Stimulated activated CD4-positive, alpha-beta T cell treated with anti-CD3 and anti-CD28 coated beads, Interleukin-12 subunit alpha, Interleukin-12 subunit beta, amount 100 ng/mL, for 48 hours (primary cell): ENCODE measurements at places on chromosomes 5 and 9.

- peak; percentile 46 for DNase-seq
These were observed 813 bp downstream of the GNAQ start for GRCh38 chr9:78030553-78031443.

DNA sequence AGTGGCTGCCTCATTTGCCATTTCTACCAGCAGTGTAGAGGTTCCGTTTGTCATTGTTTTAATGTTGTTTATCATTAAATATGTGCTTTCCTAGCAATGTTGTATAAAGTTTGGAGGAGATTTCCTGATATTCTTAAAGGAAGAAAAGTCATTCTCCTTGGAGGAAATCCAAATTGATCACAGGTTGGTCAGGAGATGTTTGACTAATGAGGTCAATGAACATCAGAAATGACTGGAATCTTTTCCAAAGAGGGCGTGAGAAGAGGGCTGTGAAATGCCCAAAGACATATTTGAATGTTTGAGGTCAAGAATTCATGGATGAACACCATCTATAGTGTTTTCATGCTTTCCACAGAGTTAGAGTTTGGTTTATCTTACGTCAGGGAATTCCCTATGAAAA is 471.3 kb downstream of the MAT2B start:
- no peak for DNase-seq

GRCh38 chr5:95782181-95782580 is 40.3 kb downstream of the GLRX start:
- DNase-seq = no peak

DNA sequence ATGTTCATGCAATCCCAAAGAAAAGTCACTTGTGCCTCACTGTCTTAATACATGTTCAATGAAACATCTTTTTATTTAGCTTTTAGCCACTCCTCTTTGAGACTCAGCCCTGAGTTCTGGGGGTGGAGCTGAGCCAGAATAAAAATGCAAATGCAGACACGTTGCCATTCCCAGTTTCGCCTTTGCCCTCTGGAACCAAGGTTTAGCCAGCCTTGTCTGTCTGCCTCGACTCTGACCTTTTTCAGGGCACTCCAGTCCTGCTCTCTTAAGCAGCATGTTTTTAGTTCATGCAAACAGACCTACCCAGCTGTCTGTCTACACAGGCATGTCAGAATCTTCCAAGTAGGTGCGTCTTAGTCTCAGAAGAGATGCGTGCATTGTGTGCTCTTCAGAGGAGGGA is 82.2 kb upstream of the RANBP3L start:
- DNase-seq = no peak

DNA sequence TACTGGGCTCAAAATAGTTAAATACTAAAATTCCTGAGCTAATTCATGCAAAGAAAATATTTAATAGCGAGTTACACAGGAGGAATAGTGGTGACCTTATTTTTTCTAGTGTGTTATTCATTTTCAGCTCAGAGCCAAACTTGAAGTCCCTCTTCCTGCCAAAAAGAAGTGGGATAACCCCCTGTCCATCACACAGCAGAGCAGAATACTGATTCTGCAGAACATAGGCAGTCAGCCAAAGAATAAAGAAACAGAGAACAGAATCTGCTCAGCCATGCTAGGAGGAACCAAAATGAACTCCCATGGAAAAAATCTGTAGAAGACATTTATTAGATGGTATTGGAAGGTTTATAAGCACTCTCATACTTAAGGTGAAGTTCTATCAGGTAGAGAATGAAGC is 49.4 kb upstream of the GRIN3A start:
- DNase-seq = no peak

DNA sequence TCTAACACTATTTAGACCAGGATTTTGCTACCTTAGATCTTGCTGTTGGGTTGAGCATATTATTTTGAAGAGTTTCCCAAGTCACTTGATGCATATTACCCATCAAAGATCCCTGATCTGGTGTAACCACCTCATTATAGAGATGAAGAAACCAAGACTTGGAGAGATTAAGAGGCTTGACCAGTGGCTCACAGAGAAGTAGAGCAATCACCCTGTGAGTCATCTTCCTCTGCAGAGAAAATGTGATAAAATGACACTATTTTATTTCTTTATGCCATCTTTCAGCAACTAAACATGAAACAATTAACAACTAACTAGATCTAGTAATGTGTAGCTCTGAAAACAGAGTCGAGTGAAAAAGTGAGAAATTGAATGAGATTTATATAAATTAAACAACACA is 76.1 kb downstream of the KIF4B start:
- no peak for DNase-seq

DNA sequence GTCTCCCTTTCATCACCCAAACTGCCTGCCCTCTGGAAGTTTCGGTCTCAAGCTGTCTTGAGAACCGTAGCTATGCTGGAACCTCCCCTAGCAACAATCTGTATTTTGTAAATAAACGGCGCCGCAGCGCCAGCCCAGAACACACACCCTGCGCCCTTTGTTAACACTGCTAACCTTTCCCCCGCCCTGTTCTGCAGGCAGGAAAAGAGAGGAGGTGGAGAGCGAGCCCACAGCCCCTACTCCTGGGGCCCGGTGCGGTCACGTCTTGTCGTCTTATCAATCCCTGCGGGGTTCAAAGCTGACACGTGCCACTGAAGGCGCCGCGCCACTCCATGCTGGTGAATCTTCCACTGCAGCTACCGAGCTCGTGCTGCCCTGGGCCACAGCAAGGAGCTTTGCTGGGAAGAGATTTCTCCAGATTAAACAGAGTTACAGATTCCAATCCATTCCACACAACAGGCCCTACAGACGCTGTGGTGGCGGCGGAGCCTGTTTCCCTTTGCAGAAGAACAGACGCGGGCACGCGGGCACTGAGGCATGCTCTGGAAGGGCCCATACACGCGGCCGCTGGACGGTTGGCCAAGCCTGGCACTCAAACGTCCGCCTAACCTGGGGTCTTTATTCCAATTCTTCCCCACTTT is 25.3 kb downstream of the ZDHHC11B start:
- DNase-seq = peak; percentile 62

DNA sequence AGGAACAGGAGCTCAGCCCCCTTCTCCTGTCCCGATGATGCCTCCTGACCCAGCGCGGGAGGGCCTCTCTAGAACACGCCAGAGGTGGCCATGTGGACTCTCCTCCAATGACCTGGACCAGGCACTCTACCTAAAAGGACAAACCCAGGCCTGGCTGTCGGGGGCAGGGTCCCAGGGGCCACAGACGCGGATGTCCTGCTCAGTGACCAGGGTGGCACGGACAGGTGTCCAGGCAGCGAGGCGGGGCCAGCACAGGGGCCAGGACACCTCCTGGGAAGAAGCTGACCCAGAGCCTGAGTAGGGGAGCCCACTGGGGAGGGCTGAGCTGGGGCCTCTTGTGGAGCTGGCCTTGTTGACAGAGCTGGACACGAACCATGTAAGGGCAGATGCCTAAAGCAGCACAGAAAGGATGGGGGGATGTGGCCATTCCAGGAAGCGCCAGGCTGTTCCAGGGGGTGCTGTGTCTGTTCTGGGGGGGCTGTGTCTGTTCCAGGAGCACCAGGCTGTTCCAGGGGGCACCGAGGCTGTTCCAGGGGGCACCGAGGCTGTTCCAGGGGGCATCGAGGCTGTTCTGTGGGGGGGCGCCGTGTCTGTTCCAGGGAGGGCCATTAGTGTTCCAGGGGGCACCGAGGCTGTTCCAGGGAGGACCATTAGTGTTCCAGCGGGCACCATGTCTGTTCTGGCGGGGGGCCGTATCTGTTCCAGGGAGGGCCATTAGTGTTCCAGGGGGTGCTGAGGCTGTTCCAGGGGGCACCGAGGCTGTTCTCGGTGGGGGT is 30.5 kb downstream of the EXD3 start:
- no peak for DNase-seq
